ENCODE measurements at places on chromosomes 12 and 14.

DNA sequence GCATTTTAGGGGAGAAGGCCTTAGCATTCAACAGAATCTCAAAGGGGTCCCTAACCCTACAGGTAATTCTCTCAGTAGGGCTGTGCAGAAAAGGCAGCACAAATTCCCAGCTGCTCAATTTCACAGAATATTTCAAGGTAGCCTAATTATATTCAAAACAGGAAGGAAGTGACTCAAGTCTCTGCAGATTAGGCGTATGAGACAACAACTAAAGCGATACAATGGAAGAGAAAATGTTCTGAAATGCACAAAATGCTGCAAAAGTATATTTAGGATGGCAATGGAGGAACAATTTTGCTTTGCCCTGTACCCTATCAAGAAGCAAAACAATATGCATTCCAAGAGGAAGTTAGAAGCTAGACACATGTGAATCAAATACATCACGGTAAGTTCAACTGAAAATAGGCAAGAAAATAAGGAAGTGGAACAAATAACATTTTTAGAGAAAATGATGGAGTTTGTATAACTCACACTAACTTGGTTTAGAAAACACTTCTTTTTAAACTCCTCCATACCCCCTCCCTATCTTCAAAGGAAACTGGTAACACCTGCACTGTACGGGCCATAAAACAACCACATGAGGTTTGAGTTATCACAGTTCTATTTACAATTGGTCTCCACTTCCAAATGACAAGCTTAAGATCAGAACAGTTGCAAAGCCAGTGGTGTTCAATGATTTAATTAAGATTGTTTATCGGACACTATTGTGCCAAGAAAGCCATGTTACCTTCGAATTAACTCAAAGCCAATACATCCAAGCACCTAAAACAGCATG, 1.6 kb downstream of the GIT2 start:
- no peak for DNase-seq

GRCh38 chr14:34012978-34013720, 62.3 kb upstream of the EGLN3 start:
- no peak for DNase-seq

- no peak for DNase-seq
These were observed 181.9 kb downstream of the SLC15A5 start for GRCh38 chr12:16095531-16096110.

- no peak for DNase-seq
These were observed 14.8 kb downstream of the PRKAB1 start for GRCh38 chr12:119682639-119683252.

DNA sequence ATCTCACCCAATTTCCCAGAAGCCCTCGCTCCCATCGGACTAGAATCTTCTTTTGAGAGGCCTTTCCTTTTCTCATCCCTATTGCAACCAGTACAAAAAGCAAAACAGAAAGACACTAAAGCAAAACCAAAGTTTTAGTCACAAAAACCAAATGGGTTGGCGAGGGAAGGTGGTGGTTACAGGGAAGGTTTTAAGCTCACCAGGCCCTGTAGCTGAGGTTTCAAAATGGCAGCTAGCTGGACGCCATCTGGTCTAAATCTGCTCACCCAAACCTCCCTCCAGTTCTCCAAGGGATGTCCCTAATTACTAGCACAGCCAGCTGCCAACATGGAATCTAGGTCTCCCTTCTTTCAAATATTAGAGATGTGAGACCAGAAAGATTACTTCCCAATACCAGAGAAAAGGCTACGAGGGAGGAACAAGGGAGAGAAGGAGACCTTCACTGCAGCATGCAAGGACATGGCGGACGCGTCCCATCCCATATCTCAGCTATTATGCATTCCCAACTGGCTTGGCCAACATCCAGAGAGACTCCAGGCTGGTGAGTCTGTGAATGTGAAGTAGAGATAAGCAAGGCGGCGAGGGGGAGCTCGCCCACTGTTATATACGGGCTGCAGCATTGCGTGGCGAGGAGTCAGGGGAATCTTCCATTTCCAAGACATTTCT, 70.8 kb downstream of the DPF3 start:
- DNase-seq, result no peak

DNA sequence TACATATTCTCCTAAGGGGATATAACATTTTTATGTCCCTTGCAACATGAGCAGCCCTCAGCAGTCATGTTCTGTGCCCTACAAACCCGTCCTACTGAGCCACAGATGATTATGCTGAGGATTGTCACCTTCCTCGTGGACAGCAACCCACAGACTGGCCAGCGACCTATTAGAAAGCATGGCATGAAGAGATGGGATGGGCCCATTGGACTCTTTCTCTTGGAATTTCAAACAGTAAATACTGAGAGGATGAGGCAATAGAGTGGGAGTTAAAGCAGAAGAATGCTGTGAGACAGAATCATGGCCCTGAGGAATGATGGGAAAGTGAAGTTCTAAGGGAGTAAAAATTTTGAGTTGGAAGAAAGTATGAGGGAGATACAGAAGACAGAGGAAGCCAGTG, 149.9 kb upstream of the BTG1 start:
- no peak for DNase-seq

DNA sequence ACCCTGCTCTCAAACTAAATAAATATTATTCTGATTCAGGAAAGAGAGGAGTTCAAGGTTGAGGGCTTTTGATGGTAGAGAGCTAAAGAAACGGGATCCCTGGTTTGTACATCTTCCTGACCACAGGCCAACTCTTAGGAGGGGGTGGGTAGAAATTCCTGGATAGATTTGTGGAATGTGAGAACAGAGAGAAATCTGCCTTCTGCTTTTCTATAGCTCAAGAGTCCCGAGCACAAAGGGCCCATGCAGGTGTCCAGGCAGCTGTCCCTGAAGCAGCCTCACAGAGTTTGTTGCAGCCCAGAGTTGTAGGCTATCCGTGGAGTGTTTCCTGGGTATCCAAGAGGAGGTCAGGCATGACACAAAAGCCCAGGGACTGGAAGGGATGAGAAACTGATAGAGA, 198.6 kb downstream of the BCAT1 start:
- DNase-seq, result no peak

DNA sequence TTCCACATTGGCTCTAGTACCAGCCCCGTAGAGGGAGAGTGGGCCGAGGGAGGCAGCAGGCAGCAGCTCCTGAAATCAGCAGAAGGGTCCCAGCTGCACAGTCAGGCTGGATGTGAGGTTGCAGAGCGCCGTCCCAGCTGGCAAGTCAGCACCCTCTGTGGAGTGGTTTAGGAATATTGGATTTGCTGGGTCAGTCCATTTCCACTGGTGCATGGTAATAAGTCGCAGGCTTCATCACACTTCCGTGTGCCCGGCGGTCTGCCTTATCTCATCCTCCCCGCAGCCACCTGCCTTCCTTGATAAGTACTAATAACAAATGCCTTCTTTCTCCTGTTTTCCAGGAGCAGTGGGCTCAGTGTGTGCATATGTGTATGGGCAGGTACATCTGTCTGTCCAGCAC, 112.9 kb downstream of the TSPAN9 start:
- no peak for DNase-seq

- DNase-seq, result no peak
These were observed 1.1 kb downstream of the CCDC85C start for GRCh38 chr14:99602788-99603415.

GRCh38 chr14:61573748-61574513, 121.4 kb upstream of the HIF1A start:
- DNase-seq, result no peak

GRCh38 chr14:61516964-61517653, 178.2 kb upstream of the HIF1A start:
- DNase-seq, result no peak

DNA sequence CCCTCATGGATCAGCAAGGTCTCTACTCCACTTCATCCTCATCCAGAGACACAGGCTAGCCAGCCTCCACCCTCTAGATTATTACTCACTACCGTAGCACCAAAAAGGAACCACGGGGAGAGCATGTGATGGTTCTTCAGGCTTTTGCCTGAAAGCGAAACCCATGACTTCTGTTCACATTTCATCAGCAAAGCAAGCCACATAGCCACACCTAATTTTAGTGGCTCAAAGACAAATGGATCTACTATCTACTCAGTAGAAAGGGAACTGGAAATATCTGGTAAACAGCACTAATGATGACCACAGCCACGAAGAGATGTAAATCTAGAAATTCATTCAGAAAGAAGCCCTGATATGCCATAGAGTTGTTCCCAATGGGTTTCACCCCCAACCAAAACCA, 51.4 kb downstream of the VCPKMT start:
- DNase-seq, result no peak

- DNase-seq, result no peak
These were observed at the start of gene ARHGEF25 for GRCh38 chr12:57611108-57611826. Gene ARHGEF25 (plus strand): TSS chr12:57611435. CDS start chr12:57611895, 460 bp downstream.

- no peak for DNase-seq
These were observed 30.9 kb upstream of the FAM222A start for GRCh38 chr12:109682708-109683060.

- DNase-seq, result no peak
These were observed 37.9 kb downstream of the B4GALNT3 start for GRCh38 chr12:497501-498160.

DNA sequence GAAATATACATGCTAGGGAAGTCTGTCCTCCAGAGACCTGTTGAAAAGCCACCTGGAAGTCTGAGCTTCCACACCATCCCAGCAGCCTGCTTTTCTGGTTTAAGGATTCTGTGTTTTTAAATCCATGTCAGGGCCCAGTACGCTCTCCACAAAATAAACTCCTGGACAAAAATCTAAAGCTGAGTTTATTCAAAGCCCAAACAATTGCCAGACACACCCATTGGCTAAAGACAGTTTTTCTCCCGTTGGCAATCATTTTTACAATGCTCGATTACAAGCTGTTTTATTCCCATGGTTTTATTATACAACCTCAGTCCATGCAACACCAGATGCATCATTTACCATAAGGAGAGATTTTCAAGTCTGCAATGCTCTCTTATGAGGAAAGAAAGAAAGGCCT, 94.5 kb downstream of the MYRFL start:
- no peak for DNase-seq

DNA sequence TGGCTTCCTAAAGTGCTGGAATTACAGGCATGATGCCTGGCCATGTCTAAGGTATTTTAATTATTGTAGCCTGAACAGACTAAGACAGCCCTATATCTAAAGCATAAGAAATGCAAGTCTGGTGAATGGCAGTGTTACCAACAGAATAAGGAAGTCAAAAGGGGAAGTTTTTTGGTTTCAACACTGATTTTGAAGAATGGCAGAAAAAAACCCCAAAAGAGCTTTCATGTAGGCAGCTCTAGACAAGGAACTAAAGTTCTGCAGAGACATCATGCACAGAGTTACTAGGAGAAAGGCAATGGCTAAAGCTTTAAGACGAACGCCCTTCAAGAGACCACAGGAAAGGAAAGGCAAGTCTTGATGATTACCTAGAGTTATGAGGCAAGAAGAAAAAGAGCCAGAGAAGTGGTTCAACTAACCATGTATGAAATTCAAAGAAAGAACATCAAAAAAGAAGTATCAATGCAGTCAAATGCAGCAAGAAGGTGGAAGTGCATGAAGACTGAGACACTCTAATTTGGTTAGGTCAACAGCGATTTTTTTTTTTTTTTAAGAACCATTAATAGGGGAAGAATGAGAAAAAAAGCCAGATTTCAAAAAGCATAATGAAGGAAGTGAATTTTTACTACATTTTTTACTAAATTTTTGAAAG, 50.8 kb downstream of the RPS6KA5 start:
- no peak for DNase-seq

Measured in activated CD4-positive, alpha-beta T cell treated with anti-CD3 and anti-CD28 coated beads, Interleukin-2, amount 50 U/mL, for 24 hours (primary cell).